ENCODE measurements at places on chromosomes 16 and 17. TPM values are rescaled to one million over a fixed set of nuclear protein-coding genes. Genes with fewer than 3 reads are reported as not detected.
A peak's percentile ranks its signal among the peaks of the same experiment; 100 is the strongest.

DNA sequence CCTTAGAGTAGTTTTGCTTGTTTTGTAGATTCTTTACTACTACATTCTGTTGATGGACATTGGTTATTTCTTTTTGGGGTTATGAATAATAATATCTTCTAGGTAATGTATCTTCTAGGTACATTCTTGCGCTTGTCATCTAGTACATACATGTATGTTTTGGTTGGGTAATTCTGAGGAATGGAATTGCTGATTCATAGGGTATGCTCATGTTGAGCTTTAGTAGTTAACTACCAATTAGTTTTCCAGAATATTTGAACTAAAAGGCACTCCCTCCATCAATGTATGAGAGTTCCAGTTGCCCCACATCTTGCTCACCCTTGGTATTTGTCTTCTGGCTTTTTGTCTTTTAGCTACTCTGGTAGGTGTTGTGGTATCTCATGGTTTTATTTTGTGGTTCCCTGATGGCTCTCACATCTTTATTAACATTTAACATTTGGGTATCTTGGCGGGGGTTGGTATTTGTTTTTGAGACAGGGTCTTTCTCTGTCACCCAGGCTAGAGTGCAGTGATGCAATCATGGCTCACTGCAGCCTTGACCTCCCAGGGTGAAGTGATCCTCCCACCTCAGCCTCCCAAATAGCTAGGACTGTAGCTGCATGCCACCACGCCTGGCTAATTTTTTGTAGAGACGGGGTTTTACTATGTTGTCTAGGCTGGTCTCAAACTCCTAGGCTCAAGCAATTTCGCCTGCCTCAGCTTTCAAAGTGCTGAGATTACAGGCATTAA, 47.1 kb downstream of the SLC6A4 start:
- DNase-seq = no peak

Gene LRRC37A
- total RNA-seq = 1.5 TPM

Gene KCNJ18
- total RNA-seq = not detected

DNA sequence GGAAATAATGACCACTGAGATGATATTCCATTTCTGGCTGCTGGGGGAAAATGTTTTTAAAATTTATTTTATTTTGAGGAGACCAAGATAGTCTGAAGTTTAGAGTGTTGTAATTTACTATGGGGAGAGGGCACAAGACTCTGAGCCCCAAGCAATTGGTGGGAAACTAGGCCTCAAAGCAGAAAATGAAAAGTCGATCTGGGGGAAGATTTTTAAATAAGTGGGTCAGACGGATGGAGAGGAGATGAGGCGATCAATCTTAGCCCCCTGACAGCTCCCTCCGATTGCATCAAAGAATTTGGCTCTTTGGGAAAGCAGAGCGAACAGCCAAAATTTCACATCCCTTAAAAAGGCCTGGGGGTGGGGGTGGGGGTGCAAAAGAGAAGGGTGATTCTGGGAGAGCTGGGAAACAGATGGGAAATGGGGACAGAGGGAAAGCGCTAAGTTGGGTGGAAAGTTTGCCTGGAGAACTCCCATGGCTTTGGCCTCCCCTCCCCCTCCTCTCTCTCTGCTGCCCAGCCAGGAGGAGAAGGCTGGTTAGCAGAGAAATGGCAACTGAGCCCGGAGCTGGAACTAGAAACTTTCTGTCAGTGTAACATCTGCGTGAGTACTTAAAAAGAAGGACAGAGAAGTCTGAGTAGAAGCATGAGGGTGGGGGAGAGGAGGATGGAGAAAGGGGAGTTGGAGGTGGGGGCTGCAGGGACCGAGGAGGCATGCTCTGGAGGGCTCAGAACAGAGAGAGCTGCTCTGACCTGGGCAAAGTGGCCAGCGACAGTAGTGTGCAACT, 1.4 kb upstream of the HOXB2 start:
- no peak for DNase-seq

DNA sequence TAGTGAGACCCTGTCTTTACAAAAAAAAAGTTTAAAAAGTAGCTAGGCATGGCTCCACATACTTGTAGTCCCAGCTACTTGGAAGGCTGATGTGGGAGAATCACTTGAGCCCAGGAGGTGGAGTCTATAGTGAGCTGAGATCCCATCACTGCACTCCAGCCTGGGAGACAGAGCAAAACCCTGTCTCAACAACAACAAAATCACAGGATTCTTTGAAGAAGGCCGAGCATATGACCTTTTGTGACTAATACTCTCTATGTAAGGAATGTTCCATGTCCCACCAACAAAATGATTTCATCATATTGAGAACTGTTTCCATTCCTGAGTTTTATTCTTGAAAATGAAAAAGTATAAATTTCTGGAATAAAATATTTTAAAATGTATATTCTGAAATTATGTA, 58.9 kb upstream of the EFCAB3 start:
- no peak for DNase-seq

DNA sequence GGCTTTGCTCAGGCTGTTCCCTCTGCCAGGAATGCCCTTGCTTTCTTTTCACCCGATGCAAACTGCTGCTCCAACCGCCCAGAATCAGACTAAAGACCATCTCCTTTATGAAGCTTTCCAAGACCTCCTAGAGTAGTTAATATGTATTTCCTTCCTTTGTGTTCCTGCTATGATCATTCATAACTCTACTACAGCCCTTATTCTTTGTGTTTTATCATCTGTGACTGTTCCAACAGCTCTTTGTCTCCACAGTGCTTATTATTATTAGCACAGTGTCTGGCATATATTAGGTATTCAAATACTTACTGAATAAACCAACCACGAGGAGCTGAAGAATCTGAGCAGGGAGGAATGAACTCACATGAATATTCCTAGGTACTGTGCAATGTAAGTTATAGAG, 7.6 kb downstream of the PSME3IP1 start:
- no peak for DNase-seq

DNA sequence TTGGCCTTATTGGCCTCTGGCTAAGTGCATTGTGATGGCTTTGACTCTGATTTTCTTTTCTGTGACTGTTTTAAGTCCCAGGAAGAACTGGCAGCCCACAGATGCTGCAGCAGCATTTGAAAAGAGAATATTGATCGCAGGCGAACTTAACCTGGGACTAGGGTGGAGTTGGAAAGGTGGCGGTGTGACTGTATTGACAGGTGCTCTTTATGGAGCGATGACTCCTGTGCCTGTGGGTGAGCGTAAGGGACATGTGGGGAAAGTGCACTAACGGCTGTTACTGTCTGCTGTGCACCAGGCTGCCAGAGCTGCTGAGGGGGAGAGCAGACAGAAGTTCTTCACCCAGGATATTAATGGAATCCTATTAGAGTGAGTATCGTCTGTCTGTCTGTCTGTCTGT, 21.3 kb downstream of the UBN1 start:
- no peak for DNase-seq

GRCh38 chr16:853981-854807, 53.7 kb upstream of the GNG13 start:
- no peak for DNase-seq

Gene KRTAP4-5
- not detected for total RNA-seq

Gene EIF1
- 1,209 TPM for total RNA-seq

DNA sequence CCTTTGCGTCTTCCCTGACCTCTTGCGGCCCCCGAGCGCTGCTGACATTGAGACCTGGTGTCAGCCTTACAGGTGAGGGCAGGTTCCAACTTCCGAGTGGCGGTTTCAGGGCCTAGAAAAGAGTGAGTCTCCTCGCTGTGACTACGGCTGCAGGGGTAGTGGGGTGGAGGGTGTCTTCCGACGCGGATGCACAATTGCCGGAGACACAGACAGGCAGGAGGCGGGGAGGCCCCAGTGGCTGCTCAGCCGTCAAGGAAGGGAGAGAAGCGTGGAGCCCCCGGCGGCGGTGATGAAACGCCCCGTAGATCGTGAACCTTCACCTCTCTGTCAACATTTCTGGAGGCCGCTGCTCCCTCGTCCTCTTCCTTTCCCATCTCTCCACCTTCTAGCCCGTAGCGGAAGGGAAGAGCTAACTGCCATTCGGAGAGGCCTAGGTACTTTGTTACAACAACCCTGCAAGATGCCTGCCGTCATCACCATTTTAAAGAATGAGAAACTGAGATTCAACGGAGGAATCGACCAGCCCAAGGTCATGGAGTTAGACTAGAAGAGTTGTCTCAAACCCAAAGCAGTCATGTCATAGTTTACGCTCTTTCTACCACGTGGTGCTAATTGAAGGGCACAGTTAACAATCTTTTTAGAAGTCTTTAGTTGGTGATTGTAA, 485 bp downstream of the DNAJA3 start:
- DNase-seq = no peak

DNA sequence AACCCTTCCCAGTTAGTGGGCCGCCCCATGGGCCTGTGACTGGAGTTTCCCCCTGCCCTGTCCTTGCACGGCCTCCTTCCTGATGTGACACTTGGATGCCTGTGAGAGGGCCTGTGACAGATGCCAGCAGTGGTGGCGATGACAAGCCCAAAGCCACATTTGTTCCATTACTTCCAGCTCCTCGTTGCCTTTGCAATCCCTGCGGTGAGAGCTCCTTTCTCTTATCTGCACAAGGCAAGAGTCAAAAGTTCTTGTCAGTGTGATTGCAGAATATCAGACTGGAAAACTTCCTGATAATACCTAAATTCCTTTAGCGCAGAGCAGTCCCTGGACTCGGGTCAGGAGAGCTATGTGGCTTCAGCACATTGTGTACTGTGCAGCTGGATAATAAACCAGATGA, 54.4 kb upstream of the ARHGAP44 start:
- DNase-seq = peak; percentile 84

Gene SYCE1L
- 2.1 TPM for total RNA-seq

GRCh38 chr16:68481636-68482035, 33.3 kb upstream of the SMPD3 start:
- no peak for DNase-seq

Gene SNRNP25
- 72.8 TPM for total RNA-seq

GRCh38 chr17:72465191-72466024, 344.6 kb downstream of the SOX9 start:
- no peak for DNase-seq

GRCh38 chr17:43812396-43813265, 20.3 kb downstream of the MPP3 start:
- no peak for DNase-seq

DNA sequence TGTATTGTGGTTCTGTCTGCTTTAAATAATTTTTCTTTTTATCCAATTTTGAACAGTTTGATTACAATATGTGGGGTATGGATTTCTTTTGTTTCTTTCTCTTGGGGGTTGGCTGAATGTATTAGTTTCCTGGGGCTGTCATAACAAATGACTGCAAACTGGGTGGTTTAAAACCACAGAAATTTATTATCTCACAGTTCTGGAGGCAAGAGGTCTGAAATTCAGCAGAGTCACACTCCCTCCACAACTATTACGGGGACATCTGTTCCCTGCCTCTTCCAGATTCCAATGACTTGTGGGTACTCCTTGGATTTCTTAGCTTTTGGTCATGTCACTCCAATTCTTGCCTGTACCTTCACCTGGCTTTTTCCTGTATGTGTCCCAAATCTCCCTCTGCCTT, 23.7 kb downstream of the COX11 start:
- no peak for DNase-seq

GRCh38 chr16:52123842-52124241, 423.1 kb downstream of the TOX3 start:
- DNase-seq = no peak

- DNase-seq = no peak
Observed at GRCh38 chr16:30761427-30761927, 385 bp downstream of the CFAP119 start.

DNA sequence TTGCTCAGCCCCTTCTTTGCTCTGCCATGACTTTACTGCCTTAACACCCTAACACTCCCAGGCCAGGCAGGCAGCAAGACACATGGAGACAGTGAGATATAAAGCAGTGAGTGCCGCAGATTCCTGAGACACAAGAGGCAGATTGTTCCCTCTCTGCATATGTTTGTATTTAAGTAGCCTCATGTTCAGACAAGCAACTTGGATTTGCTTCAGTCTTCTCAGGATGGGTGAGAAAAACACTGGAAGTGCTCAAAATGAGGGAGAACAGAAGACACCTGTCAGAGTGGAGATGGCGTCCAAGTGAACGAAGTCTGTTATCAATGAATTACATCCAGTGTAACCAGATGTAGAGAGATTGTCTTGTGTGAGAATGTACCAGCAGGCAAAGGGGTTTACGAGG, 86.8 kb downstream of the CES1 start:
- no peak for DNase-seq

DNA sequence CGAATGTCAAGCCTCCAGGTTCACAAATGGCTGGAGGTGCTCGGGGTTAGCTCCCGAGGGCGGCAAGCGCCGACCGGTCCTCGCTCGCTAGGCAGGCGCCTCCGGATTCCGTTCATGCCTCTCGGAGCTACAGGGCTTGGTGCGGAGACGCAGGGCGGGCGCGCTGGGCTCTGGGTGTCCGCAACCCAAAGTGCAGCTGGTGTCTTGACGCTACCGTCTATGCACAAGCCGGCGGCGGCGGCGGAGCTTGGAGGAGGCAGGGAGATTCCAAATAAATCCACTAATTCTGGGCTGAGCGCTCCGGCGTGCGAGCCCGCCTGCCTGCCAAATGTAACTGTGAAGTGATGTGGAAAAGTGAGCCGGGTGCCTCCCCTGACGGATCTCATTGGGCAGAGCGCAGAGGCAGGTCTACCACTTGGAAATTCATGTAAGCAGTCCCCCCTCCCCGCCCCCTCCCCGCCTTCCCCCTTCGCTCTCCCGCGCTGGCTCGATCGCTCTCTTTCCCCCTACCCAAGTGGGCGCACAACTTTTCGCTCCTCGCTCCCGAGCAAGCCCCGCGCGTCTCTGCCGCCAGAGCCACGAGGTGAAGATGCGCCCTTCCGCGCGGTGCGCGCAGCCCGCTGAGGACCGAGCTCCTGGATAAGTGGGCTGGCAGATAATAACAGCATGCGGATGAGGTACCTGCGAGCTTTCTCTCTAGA, at the start of gene CDH8:
Gene CDH8, minus strand, starts transcription at position 338 of the 701 bp plus-strand sequence. CDS start 15,035 bp downstream, outside the sequence.
- DNase-seq = no peak

- DNase-seq = no peak
Observed at GRCh38 chr17:66667491-66668030, 167.4 kb upstream of the CACNG5 start.

GRCh38 chr17:75295201-75296158, 6.2 kb upstream of the SLC25A19 start:
- no peak for DNase-seq

Gene TMEM100
- total RNA-seq = 10.9 TPM

DNA sequence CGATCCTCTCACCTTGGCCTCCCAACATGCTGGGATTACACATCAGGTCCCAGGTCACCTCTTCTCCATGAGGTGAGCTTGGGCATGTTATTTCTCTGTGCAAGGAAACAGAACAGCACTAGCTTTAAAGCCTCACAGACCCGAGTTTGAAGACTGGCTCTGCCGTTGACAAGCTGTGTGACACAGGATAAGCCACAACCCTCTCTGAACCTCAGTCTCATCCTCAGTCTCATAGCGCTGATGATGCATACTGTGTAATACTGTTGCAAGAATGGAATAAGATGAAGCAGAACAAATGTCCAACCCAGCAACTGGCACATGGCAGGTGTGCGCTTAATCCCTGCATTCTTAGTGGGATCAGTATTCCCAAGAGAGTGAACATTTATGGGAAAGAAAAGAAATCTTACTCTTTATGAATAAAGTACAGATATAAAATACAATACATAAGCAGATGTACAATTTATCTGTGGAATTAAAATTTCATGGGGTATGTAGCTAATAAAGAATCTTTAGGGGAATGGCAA, 43.5 kb downstream of the ABAT start:
- DNase-seq = no peak
